ENCODE measurements at places on chromosomes 6 and 20. TPM values are rescaled to one million over a fixed set of nuclear protein-coding genes. Genes with fewer than 3 reads are reported as not detected.

RAE1 gene
- 39.1 TPM for total RNA-seq

CBLN4 gene
- total RNA-seq, result 0.05 TPM

TRIM31 gene
- 0.28 TPM for total RNA-seq

CCN5 gene
- total RNA-seq, result 0.05 TPM

NCOA3 gene
- 20.3 TPM for total RNA-seq

MEP1A gene
- 0.14 TPM for total RNA-seq

ANKRD6 gene
- 10.6 TPM for total RNA-seq

DNA sequence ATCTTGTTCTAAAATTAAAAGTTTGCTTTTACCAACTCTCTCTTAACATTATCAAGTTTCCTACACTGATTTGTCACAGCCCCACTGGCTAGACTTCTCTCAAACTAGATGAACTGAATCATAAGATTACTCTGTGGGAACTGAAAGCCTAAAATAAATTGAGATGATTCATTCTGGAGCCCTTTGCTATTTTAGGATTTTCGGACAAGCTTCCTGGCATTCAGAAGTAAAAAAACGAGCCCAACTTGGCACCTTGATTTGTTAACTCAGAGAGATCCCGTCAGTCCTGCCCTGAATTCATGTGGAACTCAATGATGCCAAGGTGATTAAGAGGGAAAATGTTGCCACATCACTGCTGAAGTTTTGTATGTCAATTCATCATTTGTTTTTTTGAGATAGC lies 122.0 kb upstream of the NRSN1 start:
- DNase-seq, result no peak
- no peaks in the 10 kb centered on the region for H3K27me3 ChIP-seq
- no peaks in the 10 kb centered on the region for H3K4me1 ChIP-seq

- no peak overlapping the region for H3K27ac ChIP-seq
- H3K36me3 ChIP-seq, result no peaks in the 10 kb centered on the region
- no peak for DNase-seq
- no peaks in the 10 kb centered on the region for H3K27me3 ChIP-seq
These were observed 116.6 kb downstream of the BMP2 start for GRCh38 chr20:6884114-6884513.

- H3K36me3 ChIP-seq, result peaks cover 6% of the 10 kb centered on the region
- H3K27me3 ChIP-seq, result no peaks in the 10 kb centered on the region
- DNase-seq, result no peak
- H3K27ac ChIP-seq, result no peak overlapping the region
- H3K4me1 ChIP-seq, result no peaks in the 10 kb centered on the region
These were observed 156.3 kb downstream of the ARID1B start for GRCh38 chr6:156933201-156934068.

DNA sequence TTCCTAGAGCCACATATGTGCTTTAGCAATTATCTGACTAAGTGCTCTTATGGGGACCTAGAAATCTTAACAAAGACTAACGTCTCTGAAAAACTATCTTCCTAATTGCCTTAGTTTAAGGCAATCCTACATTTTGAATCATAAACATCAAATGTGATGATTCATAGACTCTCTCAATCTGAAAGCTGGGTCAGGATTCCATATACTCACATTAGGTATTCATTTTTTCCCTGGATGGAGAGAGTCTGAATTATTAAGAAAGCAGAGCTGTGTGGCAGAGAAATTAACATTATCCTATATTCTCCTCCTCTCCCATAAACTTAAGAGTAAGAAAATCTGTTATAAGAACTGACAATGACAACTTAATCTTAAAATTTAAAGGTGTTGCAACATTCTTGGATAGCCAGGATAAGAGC lies 1.6 kb upstream of the PRL start:
- no peak for DNase-seq
- no peak overlapping the region for H3K27ac ChIP-seq
- no peaks in the 10 kb centered on the region for H3K36me3 ChIP-seq
- H3K4me1 ChIP-seq, result peaks cover 4% of the 10 kb centered on the region
- no peak overlapping the region for H3K4me3 ChIP-seq

DNA sequence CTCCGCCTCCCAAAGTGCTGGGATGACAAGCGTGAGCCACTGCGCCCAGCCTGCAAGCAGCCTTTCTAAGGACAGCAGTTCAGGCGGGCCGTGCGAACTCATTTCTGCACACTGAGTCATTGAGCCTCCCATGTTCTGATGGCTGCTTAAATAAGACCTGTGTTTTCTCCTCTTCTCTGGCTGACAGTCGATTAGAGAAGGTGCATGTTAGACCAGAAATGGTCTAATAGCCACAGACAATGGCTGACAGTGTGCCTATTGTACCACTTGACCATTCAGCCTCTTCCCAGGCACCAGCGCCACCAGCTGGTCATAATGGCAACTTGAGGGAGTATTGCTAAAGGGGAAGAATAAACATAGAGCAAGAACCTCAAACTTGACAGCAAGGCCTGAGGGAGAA lies 6.2 kb downstream of the CST11 start:
- H3K27ac ChIP-seq, result no peak overlapping the region
- no peak overlapping the region for H3K4me3 ChIP-seq
- no peaks in the 10 kb centered on the region for H3K36me3 ChIP-seq
- no peaks in the 10 kb centered on the region for H3K27me3 ChIP-seq

DNA sequence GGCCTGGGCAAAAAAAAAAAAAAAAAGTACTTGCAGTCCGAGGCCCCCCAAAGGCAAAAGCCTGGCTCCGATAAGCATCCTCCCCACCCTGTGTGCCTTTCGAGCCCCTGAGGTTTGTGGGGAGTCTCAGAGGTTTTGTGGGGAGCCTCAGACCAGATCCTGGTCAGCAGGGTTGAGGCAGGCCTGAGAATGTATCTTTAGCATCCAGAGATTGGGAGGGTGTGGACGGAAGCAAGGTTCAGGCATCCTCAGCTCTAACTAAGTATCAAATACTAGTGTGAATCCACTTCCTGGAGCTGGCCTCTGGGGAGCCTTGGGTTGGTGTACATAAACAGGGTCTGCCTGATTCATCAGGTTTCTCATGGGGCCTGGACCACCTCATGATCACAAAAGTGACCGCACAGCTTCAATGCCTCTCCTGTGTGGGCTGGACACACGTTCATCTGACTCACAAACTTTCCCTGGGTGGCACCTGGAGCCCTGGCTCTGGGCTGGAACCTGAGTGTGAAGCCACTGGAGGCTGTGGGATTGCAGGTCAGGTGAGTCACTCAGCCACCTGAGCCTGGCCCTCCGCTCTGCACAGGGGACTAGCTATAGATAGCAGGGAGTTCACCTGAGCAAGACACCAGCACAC lies 24.4 kb downstream of the PCMTD2 start:
- DNase-seq, result no peak
- no peak overlapping the region for H3K27ac ChIP-seq
- H3K4me1 ChIP-seq, result no peaks in the 10 kb centered on the region

DNA sequence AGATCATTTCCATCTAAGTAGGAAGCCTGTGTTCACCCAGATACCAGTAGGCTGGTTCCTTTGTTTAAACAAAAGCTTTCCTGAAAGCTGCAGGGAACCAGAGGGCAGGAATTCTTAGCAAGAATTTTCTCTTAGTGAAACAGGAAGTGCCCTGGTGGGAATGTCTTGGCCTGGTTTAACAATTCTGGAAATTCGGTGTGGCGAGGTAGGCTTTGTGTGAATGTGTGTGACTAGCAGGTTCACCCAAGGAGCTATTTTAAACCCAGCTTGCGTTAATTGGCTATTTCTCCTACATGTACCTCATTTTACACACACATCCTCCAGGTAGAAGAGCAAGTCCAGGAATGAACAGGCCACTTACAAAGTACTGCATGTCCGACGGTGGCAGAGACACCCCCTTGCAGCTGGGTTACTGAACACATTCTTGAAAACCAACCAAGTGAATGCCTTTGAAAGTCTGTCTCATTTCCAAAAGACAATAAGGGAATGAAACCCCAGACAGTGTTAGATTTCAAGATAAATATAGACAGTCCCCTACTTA lies 64.6 kb downstream of the GFOD1 start:
- H3K27me3 ChIP-seq, result peaks cover 8% of the 10 kb centered on the region
- H3K4me1 ChIP-seq, result peaks cover 1% of the 10 kb centered on the region
- DNase-seq, result no peak
- H3K27ac ChIP-seq, result peak overlapping the region; percentile 21
- no peak overlapping the region for H3K4me3 ChIP-seq

GRCh38 chr6:156425359-156426020 lies 351.7 kb upstream of the ARID1B start:
- no peak overlapping the region for H3K27ac ChIP-seq
- H3K27me3 ChIP-seq, result no peaks in the 10 kb centered on the region
- no peak for DNase-seq
- no peaks in the 10 kb centered on the region for H3K36me3 ChIP-seq
- H3K4me1 ChIP-seq, result peaks cover 16% of the 10 kb centered on the region

GRCh38 chr6:3233321-3233720 lies 5.9 kb upstream of the TUBB2B start:
- H3K27ac ChIP-seq, result no peak overlapping the region
- H3K4me3 ChIP-seq, result no peak overlapping the region
- H3K4me1 ChIP-seq, result peaks cover 6% of the 10 kb centered on the region
- peaks cover 57% of the 10 kb centered on the region for H3K27me3 ChIP-seq
- no peaks in the 10 kb centered on the region for H3K36me3 ChIP-seq
- DNase-seq, result no peak

DNA sequence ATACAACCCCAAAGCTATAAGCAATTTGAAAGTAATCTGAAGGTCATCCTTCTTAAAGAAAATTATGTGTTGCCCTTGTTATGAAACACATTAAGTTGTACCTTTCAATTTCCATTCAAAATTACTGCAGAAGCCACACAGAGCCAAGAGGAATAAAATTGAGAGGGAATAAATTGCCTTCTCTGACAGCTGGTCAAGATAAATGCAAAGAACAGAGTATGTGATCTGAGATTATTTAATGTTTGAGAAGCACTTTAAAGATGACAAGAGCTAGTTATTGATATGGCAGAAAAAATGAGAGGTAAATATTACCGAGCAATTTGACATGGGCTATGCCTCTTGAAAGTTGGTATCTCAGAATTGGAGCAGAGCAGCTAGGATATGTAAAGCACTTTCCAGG lies 61.6 kb downstream of the TRDN start:
- DNase-seq, result no peak
- no peaks in the 10 kb centered on the region for H3K4me1 ChIP-seq
- H3K36me3 ChIP-seq, result no peaks in the 10 kb centered on the region
- H3K27me3 ChIP-seq, result no peaks in the 10 kb centered on the region
- no peak overlapping the region for H3K27ac ChIP-seq
- H3K4me3 ChIP-seq, result no peak overlapping the region

GRCh38 chr20:1281279-1282057 lies 15.4 kb downstream of the SNPH start:
- DNase-seq, result no peak
- H3K4me3 ChIP-seq, result no peak overlapping the region
- H3K27me3 ChIP-seq, result no peaks in the 10 kb centered on the region
- no peak overlapping the region for H3K27ac ChIP-seq
- H3K4me1 ChIP-seq, result peaks cover 5% of the 10 kb centered on the region

DNA sequence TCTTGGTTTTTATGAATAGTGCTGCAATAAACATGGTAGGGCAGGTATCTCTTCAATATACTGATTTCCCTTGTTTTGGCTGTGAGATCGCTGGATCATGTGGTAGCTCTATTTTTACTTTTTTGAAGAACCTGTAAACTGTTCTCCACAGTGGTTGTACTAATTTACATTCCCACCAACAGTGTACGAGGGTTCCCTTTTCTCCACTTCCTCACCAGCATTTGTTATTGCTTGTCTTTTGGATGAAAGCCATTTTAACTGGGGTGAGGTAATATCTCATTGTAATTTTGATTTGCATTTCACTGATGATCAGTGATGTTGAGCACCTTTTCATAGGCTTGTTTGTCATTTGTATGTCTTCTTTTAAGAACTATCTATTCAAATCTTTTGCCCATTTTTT lies 8.0 kb upstream of the ARG1 start:
- H3K27ac ChIP-seq, result no peak overlapping the region
- H3K27me3 ChIP-seq, result no peaks in the 10 kb centered on the region
- DNase-seq, result no peak
- H3K36me3 ChIP-seq, result no peaks in the 10 kb centered on the region
- no peaks in the 10 kb centered on the region for H3K4me1 ChIP-seq
